ENCODE measurements at places on chromosomes 7 and 10.

GRCh38 chr10:21396889-21397288 is 128.6 kb downstream of the SKIDA1 start:
- H3K4me1 ChIP-seq = peaks cover 30% of the 10 kb centered on the region
- no peak for DNase-seq
- peak overlapping the region; percentile 10 for H3K27ac ChIP-seq
- no peak overlapping the region for H3K4me3 ChIP-seq
- H3K27me3 ChIP-seq = no peaks in the 10 kb centered on the region
- H3K36me3 ChIP-seq = no peaks in the 10 kb centered on the region

- H3K4me3 ChIP-seq = no peak overlapping the region
- no peak for DNase-seq
- no peak overlapping the region for H3K27ac ChIP-seq
- no peaks in the 10 kb centered on the region for H3K36me3 ChIP-seq
Observed at GRCh38 chr7:80309971-80310549, 175.4 kb downstream of the GNAI1 start.

- H3K27me3 ChIP-seq = no peaks in the 10 kb centered on the region
- no peak for DNase-seq
- H3K36me3 ChIP-seq = no peaks in the 10 kb centered on the region
- no peak overlapping the region for H3K4me3 ChIP-seq
- peaks cover 48% of the 10 kb centered on the region for H3K4me1 ChIP-seq
Observed at GRCh38 chr10:28577506-28577905, 44.6 kb downstream of the WAC start.

DNA sequence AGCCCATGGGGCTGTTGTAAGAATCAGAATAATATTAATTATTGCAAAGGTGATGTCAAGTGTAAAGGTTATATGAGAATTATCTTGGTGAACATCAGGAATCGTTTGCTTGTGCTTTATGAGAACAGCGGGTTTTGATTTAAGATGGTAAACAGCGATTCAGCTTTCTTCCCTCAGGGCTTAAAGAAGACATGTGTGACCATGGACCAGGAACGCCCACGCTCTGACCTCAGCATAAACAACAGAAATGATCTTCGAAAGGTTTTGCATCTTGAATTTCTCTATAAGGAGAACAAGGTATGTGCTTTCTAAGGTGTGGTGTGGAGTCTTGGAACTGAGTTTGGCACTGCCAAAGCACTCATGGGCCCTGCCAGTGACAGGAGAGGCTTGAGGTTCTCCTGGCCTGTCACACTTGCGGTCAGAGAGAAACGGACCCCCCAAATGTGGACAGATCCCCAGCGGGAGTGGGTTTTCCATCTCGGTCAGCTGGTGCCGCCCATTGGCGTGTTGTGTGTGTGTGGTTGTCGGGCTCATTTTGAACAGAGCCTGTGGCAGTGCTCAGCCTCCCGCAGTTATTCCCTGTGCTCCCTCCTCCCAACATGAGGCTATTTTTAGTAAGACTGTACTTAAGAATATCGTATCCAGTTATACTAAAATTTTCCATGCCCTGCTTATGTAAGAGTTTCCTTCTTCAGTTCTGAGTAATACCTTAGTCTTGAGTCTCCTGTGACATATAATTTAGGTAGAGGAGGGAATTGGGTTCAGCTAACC is 7.2 kb downstream of the MINDY4 start:
- H3K4me1 ChIP-seq = no peaks in the 10 kb centered on the region
- no peak for DNase-seq
- no peak overlapping the region for H3K27ac ChIP-seq
- no peaks in the 10 kb centered on the region for H3K27me3 ChIP-seq

DNA sequence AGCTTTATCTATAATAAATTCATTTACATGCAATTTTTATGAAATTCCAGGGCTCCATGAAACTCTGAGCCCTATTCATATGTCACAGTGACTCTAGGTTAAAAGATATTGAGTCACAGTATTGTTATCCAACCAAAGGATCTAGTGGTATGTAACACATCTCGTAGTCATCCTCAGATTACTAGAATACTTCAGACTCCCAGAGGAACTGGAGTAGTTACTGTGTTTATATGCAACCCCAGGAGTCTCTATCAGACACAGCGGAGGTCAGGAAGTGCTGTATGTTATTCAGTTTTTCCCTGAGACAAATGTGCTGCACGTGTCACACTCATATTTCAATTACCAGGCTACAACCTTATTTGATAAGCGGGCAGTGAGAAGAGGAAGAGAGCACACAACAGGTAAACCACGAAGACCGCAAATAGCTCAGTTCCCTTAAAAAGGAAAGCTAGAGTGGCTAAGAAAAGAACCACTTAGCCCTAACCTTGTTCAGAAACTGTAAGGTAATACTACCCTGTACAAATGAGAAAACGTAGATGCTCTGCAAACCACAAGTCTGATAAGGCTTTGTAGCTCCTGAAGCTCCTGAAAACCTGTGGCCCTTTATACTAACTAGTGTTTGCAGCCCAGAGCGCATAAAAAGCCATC is 114.0 kb upstream of the CNTNAP2 start:
- H3K4me1 ChIP-seq = no peaks in the 10 kb centered on the region
- H3K27me3 ChIP-seq = no peaks in the 10 kb centered on the region
- no peak overlapping the region for H3K4me3 ChIP-seq
- H3K36me3 ChIP-seq = no peaks in the 10 kb centered on the region

DNA sequence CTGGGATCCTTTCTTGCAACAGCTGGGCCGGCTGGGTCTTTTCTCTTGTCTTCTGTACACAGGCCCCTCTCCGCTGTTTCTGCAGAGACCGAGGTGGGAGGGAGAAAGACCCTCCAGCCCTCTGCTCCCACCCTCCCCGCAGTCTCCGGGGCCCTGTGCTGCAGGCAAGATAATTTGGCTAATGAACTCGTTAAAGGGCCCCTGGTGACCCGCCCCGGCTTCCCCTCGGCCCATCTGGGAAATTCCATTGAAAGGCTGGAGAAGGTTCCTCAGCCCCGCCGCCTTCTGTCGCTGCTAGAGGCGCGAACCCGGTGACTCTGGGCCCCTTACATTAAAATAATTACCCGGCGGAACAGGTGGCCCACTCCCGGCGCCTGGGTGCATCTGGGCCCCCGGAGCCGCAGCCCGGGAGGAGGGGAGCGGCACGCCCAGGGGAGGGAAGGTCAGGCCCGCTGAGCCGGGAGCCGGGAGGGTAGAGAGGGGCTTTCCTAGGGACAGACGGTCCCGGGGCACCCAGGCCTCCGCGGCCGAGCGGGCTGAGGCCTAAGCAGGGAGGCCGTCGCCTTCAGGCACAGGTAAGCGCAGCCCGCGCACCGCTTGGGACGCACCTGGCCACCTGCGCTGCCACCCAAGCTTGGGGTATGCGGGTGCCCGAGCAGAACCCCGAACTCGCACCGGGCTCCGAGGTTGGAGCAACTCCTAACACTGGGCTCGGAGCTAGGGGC is 7.3 kb upstream of the MNX1 start:
- no peak overlapping the region for H3K4me3 ChIP-seq
- no peaks in the 10 kb centered on the region for H3K36me3 ChIP-seq
- H3K27me3 ChIP-seq = no peaks in the 10 kb centered on the region
- H3K27ac ChIP-seq = no peak overlapping the region
- peaks cover 25% of the 10 kb centered on the region for H3K4me1 ChIP-seq
- DNase-seq = peak; percentile 27

- no peaks in the 10 kb centered on the region for H3K27me3 ChIP-seq
- DNase-seq = no peak
- H3K36me3 ChIP-seq = no peaks in the 10 kb centered on the region
- H3K4me1 ChIP-seq = no peaks in the 10 kb centered on the region
Observed at GRCh38 chr7:28361551-28361950, 50.8 kb upstream of the CREB5 start.

GRCh38 chr10:35335133-35336083 is 901 bp upstream of the CCNY start:
- peaks cover 1% of the 10 kb centered on the region for H3K36me3 ChIP-seq
- H3K27ac ChIP-seq = peak overlapping the region; percentile 98
- H3K4me1 ChIP-seq = peaks cover 47% of the 10 kb centered on the region

DNA sequence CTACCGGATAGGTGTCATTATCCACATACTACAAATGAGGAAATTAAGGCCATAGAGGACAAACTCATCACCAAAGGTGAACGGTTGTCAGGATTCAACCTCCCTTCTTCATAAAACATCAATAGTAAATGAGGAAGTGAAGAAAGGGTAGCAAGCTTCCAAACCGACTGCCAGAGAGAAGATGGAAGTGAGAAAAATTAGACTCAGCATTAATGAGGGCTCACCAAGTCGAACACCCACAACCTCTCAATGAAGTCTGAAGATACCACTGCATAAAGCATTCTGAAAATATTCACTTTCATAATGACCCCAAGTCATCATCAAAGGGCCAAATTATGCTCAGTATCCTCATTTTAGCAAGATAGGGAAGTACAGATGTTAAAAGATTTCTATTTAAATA is 29.6 kb downstream of the ABCB4 start:
- no peak overlapping the region for H3K4me3 ChIP-seq
- no peaks in the 10 kb centered on the region for H3K36me3 ChIP-seq

DNA sequence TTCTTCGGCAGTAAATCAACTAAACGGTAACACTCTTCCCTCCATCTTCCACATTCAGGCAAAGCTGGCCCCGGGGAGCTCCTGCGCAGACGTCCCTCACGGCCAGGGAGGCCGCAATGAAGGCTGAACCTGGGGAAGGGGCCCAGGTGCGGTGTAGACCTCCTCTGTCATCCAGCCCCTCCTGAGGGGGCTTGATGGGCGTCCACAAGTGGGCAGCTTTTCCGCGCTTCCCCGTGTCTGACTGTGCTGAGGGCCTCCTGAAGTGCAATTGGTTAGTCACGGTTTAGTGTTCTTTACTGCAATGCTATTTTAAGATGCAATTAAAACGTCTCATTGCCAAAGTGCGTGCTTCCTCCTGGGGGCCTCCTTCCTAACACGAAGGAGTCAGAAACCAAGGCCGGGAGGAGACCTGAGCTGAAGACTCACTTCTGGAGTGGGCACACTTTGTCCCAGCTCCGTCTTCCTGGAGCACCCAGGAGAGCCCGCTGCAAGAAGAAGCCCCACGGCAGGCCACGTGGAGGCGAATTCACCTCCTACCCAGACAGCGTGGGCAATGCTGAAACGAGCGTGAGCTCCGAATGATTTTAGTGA is 173.3 kb downstream of the ELFN1 start:
- H3K27ac ChIP-seq = no peak overlapping the region
- H3K4me3 ChIP-seq = no peak overlapping the region
- no peaks in the 10 kb centered on the region for H3K36me3 ChIP-seq
- peak; percentile 16 for DNase-seq

- H3K27me3 ChIP-seq = no peaks in the 10 kb centered on the region
- H3K36me3 ChIP-seq = no peaks in the 10 kb centered on the region
- peak; percentile 14 for DNase-seq
- H3K4me1 ChIP-seq = peaks cover 10% of the 10 kb centered on the region
- no peak overlapping the region for H3K27ac ChIP-seq
Observed at GRCh38 chr10:132528064-132528691, 9.4 kb upstream of the INPP5A start.

DNA sequence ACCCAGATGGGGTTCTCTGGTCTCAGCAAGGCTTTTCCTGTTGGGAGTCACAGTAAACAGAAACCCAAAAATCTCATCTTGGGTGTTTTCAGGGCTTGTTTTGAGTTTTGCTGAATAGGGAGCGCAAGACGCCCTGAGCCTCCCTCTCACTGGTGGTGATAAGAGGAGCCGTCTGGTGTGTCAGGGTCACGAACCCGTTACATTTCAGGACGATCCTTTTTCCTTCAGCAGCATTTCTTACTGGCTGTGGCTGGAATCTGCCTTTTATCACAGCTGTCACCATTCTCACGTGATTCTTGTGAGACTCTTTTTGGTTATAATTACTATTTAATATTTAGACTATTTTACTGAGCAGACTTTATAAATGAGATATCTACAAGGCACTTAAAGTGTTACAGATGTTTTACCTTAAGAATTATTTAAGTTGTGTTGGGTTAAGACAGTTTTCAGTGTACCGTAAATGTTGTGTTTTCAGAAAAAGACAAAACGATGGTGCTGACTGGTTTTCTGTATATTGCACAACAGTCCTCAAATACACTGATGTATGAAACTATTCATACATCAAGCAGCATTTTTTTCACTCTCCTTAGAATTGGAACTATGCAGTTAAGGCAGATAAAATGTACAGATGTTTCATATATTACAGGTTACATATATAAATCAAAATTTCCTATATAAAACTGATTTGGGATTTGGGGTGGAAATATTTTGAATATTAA is 2.2 kb upstream of the GET4 start:
- DNase-seq = no peak
- no peak overlapping the region for H3K4me3 ChIP-seq
- no peaks in the 10 kb centered on the region for H3K27me3 ChIP-seq
- peak overlapping the region; percentile 48 for H3K27ac ChIP-seq
- H3K4me1 ChIP-seq = peaks cover 22% of the 10 kb centered on the region
- peaks cover 3% of the 10 kb centered on the region for H3K36me3 ChIP-seq

GRCh38 chr7:148720472-148720871 is 21.8 kb downstream of the CUL1 start:
- no peak for DNase-seq
- no peaks in the 10 kb centered on the region for H3K27me3 ChIP-seq
- no peak overlapping the region for H3K4me3 ChIP-seq
- H3K27ac ChIP-seq = peak overlapping the region; percentile 53

- no peaks in the 10 kb centered on the region for H3K27me3 ChIP-seq
- no peaks in the 10 kb centered on the region for H3K4me1 ChIP-seq
- no peak overlapping the region for H3K4me3 ChIP-seq
- H3K36me3 ChIP-seq = no peaks in the 10 kb centered on the region
- no peak overlapping the region for H3K27ac ChIP-seq
- no peak for DNase-seq
Observed at GRCh38 chr7:124575176-124575575, 190.4 kb downstream of the GPR37 start.

GRCh38 chr10:112497347-112497950 is 50.4 kb downstream of the VTI1A start:
- H3K4me1 ChIP-seq = peaks cover 12% of the 10 kb centered on the region
- no peak overlapping the region for H3K4me3 ChIP-seq
- no peaks in the 10 kb centered on the region for H3K36me3 ChIP-seq
- no peak for DNase-seq
- H3K27me3 ChIP-seq = no peaks in the 10 kb centered on the region
- no peak overlapping the region for H3K27ac ChIP-seq

- no peak overlapping the region for H3K4me3 ChIP-seq
- no peaks in the 10 kb centered on the region for H3K36me3 ChIP-seq
- no peak overlapping the region for H3K27ac ChIP-seq
- no peaks in the 10 kb centered on the region for H3K27me3 ChIP-seq
- no peaks in the 10 kb centered on the region for H3K4me1 ChIP-seq
Observed at GRCh38 chr7:105304040-105304895, 84.5 kb downstream of the SRPK2 start.

DNA sequence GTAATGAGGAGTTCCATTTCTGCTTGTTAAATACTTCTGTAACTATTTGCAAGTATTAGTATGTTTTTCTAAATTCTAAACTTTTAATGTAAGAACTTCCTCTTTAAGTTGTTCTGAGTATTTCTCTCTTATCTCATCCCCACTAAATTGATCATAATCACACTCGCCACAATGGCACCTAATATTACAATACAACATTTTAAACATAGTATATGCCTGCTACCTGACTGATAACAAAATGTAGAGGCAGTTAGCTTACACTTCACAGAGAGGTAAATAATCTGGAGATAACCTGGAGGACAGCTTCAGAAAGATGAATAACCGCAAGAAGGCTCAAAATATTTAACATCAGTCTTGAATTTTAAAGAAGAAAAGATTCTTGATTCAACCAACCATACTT is 48.6 kb downstream of the HIBADH start:
- DNase-seq = no peak
- no peaks in the 10 kb centered on the region for H3K27me3 ChIP-seq
- no peak overlapping the region for H3K4me3 ChIP-seq
- no peak overlapping the region for H3K27ac ChIP-seq
- peaks cover 6% of the 10 kb centered on the region for H3K36me3 ChIP-seq

GRCh38 chr10:123549761-123550454 is 116.2 kb upstream of the GPR26 start:
- DNase-seq = no peak
- no peak overlapping the region for H3K4me3 ChIP-seq
- H3K36me3 ChIP-seq = no peaks in the 10 kb centered on the region
- H3K27ac ChIP-seq = no peak overlapping the region
